ENCODE measurements at places on chromosomes 3 and 15.
A peak's percentile ranks its signal among the peaks of the same experiment; 100 is the strongest.

DNA sequence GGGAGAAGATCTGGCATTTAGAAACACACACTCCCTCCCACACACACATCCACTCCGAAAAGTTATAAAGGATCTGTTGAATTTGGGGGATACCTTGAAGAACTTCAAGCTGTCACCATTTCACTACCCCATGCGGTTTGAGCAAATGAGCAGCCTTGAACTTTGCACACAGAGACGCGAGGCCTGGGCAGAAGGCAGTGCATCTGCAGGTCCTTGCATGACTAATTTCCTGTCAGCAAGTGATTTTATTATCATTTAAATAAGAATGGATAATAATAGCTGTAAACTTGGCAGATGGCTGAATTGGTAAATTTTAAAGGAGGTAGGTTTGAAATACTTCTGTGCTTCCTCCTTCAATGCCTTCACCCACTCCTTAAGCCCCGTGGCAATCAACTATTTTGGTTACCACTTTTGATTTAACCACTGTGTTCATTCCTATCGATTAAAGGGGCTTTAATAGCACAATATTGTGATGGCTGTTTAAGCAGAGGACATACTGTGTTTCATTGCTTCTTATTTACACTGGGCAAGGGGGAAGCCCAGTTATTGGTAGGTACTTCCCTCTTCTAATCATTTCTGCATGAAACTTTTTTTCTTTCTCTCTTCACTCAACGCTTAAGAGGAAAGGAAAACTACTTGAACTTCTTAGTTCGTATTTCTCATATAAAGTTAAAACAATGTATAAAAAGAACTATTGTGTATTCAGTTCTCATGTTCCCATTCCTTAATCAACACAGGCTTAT lies 108.1 kb downstream of the ROBO2 start:
- ATAC-seq: no peak

GRCh38 chr15:91075739-91076138 lies 24.3 kb upstream of the SV2B start:
- no peak for ATAC-seq

DNA sequence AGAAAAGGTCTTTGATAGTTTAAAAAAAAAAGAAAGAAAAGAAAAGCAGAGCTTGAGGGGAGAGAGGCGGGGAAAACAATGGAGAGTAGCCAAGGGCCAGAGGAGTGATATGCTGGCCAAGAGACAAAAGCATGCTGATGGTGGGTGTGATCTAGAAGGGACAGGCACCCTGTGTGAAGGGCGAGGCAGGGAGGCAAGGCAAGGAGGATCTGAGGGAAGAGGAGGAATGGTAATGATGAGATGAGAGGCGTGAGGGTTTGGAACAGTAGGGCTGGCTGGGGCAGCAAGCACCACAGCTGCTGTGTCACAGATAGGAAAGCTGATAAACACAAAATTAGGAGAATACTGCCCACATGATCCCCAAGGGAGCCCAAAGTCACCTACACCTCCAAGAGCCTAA lies 65.5 kb downstream of the LARS2 start:
- ATAC-seq: no peak

- ATAC-seq: no peak
These were observed 5.5 kb downstream of the SUMF1 start for GRCh38 chr3:4461468-4462090.

GRCh38 chr3:139672884-139673283 lies 4.9 kb downstream of the NMNAT3 start:
- ATAC-seq: no peak

DNA sequence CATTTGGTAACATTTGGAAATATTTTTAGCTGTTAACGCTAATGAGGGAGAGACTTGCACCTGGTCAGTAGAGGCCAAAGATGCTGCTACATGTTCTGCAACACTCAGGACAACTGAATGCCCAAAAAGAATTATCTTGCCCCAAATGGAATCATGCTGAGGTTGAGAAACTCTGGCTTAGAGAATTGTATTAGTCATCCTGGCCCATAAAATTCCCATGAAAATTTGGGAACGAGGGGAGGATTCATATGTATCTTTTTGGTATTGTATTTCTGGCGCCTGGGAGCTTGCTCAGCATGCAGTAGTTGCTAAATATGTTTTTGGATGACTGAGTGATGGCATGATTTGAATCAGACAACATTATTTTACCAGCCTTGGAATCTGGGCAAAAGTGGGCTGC lies 59.9 kb downstream of the CHL1 start:
- no peak for ATAC-seq

DNA sequence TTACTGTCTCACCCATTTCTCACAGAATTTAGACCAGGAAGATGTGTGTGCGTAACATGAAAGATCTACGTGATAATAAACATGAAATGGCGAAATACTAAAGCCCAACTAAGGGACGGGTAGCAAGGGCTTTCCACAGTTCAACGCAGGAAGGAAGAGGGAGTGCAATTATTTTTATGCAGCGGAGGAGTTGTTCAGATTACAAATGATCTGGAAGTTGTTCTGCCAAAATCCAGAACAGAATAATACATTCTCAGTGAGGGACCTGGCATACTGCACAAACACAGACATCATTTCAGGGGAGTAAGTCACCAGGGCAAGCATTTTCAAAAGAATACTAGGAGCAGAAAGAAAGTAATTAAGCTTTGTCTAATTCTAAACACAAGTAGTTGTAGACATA lies 133.6 kb upstream of the RAP2B start:
- ATAC-seq: peak; percentile 68

- no peak for ATAC-seq
These were observed 17.8 kb upstream of the SEC62 start for GRCh38 chr3:169948559-169949448.

DNA sequence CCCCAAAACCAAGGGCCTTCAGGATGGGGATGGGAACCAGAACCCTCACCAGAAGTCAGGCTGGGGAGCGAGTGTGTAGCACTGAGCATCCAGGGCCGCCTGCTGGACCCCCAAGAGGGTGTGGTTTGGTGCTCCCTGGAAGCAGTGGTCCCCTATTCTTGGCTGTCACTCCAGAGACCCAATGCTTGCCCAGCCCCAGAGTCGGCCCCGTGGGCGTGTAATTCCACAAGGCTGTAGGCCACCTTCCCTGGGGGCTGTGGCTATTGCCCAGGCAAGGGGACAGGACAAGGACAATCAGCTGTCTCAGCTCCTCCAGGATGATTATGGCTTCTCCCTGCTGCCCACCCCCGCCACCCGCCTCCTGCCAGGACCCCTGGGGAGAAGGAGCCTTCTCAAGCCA lies 14.5 kb downstream of the IGDCC3 start:
- ATAC-seq: no peak

DNA sequence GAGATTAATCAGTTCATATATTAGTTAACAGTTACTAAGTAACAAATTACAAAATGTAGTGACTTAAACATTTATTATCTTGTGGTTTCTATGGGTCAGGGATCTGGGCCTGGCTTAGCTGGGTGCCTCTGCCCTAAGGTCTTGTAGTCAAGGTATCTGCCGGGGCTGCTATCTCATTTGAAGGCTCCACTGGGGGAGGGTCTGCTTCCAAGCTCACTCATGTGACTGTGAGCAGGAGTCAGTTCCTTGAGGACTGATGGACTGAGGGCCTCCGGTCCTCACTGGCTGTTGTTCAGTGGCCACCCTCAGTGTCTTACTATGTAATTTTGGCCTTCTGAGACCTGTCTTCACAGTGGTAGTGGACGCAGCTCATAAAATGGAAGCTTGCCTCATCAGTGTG lies 135.9 kb upstream of the PLXNA1 start:
- ATAC-seq: no peak

DNA sequence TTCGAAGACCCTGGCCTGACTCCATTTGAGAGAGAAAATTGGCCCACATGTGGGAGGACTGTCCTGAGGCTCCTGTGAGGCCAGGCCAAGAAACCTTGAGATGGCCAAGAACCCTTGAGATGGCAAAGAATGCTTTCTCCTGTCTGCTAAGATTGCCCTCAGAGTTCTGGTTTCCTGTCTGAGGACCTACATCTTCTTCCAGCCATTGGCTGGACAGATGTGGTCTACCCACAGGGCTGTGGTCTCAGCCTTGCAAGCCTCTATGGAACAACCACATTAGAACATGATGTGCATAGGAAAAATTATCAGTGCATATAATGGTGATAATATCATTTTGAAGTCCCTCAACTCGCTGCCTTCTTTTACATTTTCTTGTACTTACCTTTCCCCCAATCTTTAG lies 10.8 kb upstream of the RASA2 start:
- ATAC-seq: no peak

Data from gastroesophageal sphincter (tissue), 4 donors.